NK-92 treated with Interleukin-12 subunit alpha and Interleukin-12 subunit beta, amount 100 ng/mL, for 24 hours (cell line): ENCODE measurements at places on chromosomes 1 and 21.

DNA sequence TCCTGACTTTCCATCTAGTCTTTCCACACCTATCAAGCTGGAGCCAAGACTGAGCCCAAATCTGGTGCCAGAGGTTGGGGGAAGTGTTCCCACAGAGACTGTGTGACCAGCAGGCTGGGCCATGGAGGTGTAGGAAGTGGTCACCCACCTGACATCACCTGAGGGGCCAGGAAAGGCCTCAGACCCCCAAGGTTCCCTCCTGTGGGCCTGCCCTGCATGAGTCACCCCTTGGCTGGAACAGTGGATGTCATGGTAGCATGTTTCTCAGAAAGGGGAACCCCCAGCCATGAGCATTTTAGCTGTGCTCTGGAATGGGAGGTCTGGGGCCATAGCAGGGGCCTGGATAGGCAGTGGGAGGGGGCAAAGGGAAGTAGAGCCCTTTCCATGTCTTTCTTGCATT is 5.7 kb upstream of the TNFRSF8 start:
- peak; percentile 55 for DNase-seq

- DNase-seq = no peak
These were observed 10.5 kb upstream of the ARF1 start for GRCh38 chr1:228071839-228072657.

DNA sequence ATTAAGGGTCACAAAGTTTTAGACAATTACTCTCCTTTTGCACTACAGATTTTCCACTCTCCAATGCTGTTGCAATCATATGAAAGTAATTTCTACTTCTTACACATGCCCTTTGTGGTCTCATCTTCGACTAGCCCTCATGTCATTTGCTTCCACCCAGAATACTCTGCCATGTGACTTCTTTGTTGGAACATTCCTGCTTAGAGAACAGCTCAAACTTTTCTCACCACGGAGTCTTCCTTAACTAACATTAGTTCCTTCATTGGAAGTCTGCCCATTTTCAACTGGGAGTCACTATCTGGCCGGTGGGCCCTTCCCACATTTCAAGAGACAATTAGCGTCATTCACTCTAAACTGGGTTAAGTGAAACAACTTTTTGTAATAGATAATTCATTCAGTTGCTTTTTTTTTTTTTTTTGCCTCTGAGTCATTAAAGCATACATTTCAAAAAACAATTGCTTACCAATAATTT is 142.6 kb upstream of the PALMD start:
- DNase-seq = no peak

GRCh38 chr1:220727519-220727918 is 20.6 kb upstream of the MTARC2 start:
- DNase-seq = no peak

DNA sequence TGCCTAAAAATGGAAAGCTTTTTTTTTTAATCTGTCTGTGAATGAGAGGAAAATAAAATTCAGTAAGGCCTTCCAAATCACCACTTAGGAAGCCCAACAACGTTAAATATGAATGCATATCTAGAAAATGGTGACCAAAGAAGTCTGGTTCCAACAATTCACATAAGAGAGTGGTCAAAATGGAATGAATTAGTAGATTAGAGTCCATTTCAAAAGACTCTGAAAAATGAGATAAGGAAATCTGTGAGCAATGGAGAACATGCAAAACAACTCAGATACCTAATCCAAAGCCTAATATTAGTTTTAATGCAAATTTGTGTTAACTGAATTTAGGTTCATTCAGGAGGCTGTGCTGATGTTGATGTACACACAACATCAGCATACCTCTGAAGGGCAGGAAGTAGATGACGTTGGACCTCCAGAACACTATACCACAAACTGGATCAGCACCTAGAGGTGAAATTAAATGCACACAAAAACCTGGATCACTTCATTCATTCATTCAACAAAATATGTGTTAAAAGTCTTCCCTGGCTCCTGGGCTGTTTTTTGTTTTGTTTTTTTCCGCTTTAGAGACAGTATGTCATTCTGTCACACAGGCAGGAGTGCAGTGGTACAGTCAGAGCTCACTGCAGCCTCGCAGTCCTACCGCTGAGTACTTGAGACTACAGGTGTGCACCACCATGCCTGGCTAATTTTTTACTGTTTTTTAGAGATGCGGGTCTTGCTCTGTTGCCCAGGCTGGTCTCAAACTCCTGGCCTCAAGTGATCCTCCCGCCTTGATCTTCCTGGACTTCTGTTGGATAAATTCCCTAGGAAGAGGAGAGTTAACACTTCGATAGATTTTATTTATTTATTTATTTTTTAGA is 4.9 kb upstream of the BRWD1 start:
- no peak for DNase-seq

DNA sequence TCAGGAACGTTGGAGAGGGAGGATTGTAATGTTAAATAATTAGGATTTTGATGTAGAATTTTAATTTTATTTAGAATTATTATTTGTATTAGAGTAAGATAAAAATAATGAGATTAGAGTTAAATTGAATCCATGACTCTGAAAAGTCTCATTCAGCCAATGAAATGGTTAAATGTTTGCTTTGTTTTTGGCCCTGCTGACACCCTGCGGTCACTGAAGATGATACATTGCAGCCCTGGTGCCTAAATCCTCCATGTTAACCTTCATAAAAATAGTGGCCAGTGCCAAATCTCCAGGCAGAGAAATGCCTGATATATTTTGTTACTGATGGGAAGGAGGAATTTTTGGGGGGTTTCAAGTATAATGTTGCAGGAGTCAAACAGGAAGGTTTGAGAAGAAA is 27.3 kb upstream of the RLF start:
- DNase-seq = no peak

- DNase-seq = no peak
These were observed 1.8 kb upstream of the ELAPOR1 start for GRCh38 chr1:109112056-109112651.

DNA sequence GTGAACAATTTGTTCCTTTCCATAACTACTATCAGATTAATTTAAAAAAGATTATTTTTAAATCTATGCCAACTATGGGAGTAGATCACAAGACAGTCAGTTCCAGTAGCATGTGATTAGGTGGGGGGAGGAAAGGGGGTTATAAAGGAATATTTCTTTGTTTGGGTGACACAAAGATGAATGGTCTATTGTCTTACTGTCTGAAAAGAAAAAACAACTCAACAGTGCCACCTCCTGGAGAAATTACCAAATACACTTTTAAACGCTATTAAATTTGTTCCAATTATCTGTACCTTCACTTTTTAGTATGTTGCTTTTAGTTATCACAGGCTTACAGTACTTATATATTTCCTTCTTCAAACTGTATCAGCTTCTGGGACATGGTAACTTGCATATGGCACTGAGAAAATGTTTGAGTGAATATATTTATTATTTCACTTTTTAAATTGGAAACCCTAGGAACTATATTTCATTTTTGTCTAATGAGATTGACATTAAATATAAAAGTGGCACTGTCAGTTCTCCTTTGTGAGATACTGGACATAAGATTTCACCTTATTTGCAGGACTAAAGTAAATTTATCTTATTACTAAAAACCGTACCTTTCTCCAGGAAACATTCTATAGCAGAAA is 1.7 kb upstream of the SORT1 start:
- no peak for DNase-seq

- no peak for DNase-seq
These were observed 70.9 kb downstream of the TCP10L start for GRCh38 chr21:32514275-32515055.

DNA sequence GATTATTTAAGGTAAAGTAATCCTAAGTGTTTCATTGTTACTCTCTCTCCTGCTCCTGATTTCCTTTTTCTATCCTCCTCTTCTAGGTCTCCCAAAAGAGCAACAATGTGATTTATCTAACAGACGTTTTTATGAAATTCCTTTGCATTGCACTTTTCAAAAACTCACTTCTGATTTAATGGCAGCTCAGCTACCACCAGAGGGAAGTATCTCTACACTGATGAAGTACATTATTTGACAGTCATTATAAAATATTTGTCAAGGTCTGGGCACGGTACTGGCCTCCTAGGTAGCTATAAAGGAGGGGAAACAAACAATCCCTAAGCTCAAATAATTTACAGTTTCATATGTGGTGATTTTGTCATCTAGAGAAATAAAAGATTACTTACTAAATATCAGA is 15.6 kb downstream of the TMPRSS15 start:
- no peak for DNase-seq

GRCh38 chr1:33880305-33880704 is 16.4 kb downstream of the HMGB4 start:
- no peak for DNase-seq

GRCh38 chr1:37734629-37735591 is 30.0 kb downstream of the EPHA10 start:
- DNase-seq = no peak

GRCh38 chr1:195243492-195243891 is 1364.7 kb downstream of the KCNT2 start:
- DNase-seq = no peak

DNA sequence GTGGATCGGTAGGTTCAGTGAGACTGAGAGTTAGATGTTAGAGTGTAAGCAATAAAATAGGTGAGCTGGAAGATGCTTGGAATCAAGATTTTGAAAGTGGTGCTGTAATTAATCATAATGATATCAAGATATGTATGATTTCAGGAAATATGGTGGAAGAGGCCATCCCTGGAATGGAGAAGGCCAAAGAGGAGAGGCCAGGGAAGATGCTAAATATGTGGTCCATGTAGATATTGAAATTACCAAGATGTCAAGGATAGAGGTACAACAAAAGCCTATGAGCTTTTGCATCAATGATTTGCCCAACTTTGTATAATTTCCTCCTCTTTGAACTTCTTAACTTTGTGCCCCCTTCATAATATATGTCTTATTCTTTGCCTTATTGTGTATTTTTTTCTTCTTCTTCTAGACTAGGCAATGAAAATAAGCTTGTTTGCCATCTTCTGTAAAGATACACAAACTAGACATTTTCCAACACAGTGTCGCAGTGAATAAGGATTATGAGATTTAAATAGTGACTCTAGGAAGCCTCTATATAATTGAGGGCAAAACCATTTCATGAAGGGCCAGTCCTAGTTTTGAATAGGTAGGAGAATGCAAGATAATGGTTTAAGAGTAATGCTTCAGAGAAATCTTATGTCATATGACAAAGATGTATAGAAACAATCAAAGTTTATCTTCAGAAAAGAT is 8.9 kb downstream of the PTGS2 start:
- no peak for DNase-seq

DNA sequence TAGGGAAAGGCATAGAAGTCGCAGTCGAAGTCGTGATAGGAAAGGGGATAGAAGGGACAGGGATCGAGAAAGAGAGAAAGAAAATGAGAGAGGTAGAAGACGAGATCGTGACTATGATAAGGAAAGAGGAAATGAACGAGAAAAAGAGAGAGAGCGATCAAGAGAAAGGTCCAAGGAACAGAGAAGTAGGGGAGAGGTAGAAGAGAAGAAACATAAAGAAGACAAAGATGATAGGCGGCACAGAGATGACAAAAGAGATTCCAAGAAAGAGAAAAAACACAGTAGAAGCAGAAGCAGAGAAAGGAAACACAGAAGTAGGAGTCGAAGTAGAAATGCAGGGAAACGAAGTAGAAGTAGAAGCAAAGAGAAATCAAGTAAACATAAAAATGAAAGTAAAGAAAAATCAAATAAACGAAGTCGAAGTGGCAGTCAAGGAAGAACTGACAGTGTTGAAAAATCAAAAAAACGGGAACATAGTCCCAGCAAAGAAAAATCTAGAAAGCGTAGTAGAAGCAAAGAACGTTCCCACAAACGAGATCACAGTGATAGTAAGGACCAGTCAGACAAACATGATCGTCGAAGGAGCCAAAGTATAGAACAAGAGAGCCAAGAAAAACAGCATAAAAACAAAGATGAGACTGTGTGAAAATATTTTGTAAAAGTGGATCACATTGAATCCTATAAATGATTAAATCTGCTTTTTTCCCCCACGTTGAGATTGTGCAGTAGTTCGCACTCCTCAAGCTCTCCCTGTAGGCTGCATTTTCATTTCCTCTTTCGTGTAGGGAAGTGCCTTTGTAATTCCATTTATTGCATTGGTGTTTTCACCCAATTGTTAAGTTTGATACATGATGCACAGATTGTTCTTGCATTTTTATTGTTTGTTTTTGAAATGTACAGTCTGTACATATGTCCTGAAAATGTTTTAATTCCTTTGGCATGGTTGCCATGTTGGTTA is 7.5 kb downstream of the PRPF38B start:
- DNase-seq = no peak

GRCh38 chr1:172266528-172267174 is 153.8 kb upstream of the C1orf105 start:
- DNase-seq = no peak
